ENCODE measurements at places on chromosomes 1 and 21.

- no peak for DNase-seq
Measured at GRCh38 chr1:172117800-172118199, 276.5 kb downstream of the DNM3 start.

- DNase-seq: no peak
Measured at GRCh38 chr1:51621161-51621560, 4.3 kb downstream of the OSBPL9 start.

DNA sequence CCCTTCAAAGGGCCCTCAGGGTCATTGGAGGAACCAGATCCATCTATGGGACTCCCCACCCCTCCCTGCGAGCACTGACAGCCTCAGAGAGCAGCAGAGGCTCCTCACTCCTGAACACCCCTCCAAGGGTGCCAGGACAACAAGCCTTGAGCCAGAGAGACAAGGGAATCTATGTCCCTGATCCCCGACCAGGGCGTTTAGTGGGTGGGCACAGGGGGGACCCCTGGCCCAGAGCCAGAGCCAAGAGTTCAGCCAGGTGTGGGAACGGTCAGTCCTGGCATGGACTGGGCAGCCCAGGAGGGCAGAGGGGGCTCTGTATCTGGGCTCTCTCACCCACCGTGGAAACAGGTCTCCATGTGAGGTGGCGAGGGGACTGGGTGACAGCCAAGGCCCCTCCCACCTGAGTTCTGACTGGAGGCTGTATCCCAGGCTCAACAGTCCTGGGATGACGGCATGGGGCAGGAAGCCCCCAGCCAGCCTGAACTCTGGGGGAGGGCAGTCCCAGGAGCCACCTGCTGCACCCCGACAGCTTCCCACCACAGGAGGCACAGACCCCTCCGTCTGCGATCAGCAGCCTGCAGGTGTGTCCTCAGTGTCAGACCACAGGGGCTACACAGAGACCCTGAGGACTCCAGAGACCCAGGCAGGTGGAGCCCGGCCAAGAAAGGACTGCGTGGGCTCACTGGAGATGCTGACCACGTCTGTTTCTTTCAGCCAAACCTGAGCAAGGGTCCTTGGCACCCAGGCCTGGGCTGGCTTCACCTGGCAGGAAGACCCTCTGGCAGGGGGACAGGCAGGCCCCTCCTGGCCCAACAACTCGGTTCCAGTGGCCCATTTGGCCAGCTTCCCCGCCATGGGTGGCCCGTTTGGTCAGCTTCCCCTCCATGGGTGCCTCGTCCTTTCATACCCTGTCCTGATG, 11.2 kb upstream of the SRARP start:
- no peak for DNase-seq

DNA sequence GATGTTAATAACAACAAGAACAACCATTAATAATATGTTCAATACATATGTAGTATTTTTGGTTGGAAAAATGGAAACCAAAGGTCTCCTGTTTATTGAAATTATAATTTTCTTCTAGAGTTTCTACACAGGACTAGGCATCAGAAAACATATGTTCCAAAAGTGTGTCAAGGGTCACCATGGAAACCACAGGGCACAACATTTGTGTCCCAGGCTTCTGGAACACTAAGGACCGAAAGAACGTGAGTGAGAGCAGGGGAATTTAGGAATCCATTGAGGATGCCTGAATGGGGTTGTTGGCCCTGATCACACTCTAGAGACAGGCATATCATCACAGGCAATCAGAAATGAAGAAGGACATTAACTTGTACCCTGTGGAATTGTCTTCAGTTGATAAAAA, 7.5 kb upstream of the CDC14A start:
- DNase-seq: no peak

- DNase-seq: no peak
Measured at GRCh38 chr1:160363010-160363409, 3.9 kb upstream of the NHLH1 start.

GRCh38 chr1:3315399-3316339, 138.8 kb upstream of the ARHGEF16 start:
- no peak for DNase-seq

DNA sequence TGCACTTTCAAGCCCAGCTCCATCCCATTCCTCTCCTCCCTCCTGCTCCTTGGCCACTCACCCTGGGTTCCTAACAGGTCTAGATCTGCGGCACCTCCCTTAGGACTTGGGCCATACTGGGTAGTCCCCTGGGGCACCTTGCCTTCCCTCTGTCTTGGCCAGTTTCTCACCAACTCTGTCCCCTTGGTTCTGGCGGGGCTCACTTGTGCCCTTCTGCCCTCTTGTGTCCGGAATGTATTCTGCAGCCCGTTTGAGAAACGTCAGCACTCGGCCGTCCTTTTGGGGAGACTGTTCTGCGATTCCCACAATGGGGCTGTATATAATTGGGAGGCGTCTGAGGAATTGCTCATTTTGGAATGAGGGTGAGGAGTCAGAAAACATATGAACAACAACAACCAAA, 162.4 kb downstream of the ZSCAN20 start:
- DNase-seq: no peak

GRCh38 chr1:167629681-167630567, at the start of gene RCSD1:
Gene RCSD1 (plus strand): TSS chr1:167630232. CDS start chr1:167630424, 192 bp downstream.
- DNase-seq: peak; percentile 37

DNA sequence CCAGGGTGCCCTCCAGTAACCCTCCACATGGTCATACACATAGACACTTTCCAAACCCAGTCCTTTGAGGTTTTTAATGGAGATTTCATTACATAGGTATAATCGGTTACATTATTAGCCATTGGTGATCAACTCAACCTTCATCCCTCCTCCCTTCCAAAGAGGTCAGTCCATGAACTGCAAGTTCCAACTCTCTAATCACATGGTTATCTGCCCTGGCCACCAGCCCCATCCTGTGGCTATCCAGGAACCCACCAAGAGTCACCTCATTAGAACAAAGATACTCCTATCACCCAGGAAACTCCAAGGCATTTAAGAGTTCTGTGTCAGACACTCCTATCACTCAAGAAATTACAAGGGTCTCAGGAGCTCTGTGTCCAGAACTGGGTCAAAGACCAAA, 12.2 kb downstream of the ATP1A4 start:
- DNase-seq: no peak

DNA sequence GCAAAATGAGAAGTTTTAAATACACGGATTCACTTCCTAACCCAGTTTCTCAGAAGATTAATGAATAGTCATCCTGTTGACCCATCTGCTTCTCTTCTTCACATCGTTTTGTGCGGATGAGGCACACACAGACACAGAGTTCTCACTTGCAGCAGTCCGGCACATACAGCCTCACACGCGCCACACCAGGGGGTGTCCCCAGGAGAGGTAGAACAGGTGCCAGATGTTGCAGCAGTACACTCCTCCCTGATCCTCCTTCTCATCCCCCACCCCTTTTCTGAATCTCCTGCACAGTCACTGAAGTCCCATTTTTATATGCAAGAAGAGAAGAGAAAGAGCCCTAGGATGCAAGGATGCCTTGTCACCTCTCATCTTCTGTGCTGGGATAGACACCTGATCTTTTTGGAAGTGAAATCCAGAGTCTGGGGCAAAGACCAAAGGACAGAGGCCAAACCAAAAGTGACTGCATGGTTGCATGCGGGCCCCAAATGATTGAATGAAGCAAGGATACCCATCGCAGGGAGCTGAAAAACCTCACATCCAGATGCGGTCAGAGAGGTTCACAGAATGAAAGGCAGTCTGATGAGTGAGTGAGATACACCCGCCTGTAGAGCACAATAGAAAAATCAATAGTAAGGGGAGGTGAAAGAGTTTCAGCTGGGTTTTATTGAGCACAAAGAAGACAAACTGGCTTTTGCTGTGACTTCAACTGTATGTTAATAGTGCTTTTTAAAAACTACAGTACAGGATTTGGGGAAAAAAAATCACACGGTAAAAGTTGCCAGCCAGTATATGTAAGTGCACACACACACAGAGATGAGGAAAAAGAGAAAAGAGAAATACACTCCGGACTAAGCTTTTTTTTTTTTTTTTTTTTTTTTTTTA, 28.9 kb downstream of the PBX1 start:
- no peak for DNase-seq

DNA sequence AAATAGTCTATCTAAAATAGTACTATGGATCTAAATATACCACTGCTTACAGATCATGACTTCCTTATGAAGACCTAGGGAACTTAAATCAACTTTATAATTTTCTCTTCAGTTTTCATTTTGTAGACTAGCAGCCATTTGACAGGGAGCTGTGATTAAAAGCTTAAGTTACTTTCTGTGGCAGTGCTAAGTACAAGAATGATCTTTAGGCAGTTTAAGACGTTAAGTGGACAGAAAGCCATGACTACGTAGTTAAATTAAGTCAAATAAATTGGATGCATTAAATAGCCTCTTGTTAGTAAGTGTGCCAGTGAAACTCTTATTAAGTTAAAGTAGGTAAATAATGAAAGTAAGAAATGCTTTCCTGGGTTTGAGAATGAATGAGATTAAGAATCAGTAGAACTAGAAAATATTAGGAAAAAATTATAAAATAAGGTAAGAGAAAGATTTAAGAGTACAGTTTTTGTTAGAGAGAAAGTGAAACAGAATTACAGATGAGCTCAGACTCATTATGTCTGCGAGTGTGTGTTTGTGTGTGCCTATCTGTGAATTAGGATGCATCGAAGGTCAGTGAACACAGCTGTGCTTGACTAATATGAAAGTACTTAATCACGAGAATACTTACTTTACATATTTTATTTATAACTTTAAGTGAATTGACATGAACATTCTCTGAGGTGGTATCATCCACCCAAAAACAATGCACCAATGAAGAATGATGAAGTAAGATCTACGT, 336.9 kb downstream of the KCNT2 start:
- DNase-seq: no peak

GRCh38 chr1:183850852-183851251, 45.9 kb downstream of the RGL1 start:
- DNase-seq: no peak

GRCh38 chr1:193408782-193409293, 222.4 kb upstream of the B3GALT2 start:
- DNase-seq: no peak

GRCh38 chr1:165056914-165057313, 299.6 kb downstream of the LMX1A start:
- DNase-seq: no peak

DNA sequence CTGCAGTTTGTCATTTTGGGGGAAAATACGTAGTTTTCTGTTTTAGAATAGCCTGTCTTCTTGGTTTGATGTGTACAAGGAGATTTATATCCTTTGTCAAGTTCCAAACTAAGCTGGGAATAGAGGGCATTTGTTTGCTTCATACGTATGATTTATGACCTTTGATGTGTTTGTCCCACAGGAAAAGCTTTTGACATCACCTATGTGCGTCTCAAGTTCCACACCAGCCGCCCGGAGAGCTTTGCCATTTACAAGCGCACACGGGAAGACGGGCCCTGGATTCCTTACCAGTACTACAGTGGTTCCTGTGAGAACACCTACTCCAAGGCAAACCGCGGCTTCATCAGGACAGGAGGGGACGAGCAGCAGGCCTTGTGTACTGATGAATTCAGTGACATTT, 79.9 kb downstream of the LAMC1 start:
- DNase-seq: no peak

DNA sequence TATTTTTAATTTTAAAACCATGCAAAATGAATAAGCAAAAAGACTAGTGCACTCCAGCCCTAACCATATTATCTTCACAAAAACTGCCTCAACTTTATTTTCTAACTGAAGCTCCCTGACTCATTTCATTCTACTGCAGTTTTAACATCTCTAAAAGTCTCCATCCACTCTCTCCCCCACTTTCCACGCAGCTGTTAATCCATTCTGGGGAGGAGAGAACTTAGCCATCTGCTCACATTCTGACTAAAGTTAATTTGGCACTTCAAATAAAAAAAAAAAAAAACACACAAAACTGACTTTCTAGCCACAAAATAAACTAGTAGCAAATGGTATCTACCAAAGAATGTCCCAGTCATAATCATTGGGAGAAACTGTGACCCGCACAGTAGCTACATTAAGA, 5.4 kb upstream of the MYBPHL start:
- no peak for DNase-seq

GRCh38 chr21:33774551-33774950, 132.2 kb downstream of the ITSN1 start:
- DNase-seq: no peak

GRCh38 chr1:94032637-94033036, 88.3 kb downstream of the ABCA4 start:
- DNase-seq: no peak

DNA sequence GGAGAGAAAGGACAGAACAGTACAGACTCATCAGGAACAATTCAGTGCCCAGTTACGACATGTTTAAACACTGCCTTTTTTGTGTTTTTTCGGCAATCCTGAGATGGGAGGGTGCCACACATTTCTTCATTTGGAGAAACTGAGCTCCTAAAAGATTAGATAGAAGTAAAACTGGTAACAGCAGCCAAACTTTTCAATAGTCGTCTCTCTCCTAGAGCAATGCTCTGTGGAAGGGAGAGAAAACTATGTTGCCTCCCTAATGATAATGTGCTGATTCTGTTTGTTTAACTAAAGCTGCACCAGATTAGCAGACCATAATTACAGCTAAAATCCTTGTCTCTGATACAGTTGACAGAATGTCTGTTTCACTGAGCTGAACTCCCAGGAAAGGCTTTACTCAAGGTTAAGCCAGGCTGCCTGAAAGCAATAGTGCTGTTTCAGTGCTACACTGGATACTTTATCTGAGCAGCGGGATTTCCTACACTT, 76.2 kb upstream of the CXADR start:
- DNase-seq: no peak

GRCh38 chr1:165858364-165858823, 31.0 kb downstream of the UCK2 start:
- no peak for DNase-seq

DNA sequence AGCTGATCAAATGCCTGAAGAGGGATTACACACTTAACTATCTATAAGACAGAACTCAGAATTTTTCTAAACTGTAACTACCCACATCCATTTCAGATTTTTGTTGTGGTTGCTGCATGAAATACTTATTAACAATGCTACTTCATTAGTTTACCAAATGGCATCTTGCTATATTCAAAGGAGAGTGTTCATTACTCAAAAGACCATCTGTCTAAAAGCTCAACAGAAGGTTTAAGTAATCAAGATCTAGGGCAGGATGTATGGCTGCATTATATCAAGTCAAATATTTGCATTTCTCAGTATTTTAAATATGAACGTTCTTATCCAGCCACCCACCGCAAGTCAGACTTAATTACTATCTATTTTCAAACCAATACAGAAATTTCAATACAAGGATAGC, 79.9 kb downstream of the SIPA1L2 start:
- DNase-seq: no peak

GRCh38 chr1:228898582-228898992, 163.3 kb downstream of the RHOU start:
- no peak for DNase-seq
